CD4-positive, alpha-beta T cell treated with Interleukin-15 for 4 hours (primary cell): ENCODE measurements at places on chromosomes 6 and 20.

DNA sequence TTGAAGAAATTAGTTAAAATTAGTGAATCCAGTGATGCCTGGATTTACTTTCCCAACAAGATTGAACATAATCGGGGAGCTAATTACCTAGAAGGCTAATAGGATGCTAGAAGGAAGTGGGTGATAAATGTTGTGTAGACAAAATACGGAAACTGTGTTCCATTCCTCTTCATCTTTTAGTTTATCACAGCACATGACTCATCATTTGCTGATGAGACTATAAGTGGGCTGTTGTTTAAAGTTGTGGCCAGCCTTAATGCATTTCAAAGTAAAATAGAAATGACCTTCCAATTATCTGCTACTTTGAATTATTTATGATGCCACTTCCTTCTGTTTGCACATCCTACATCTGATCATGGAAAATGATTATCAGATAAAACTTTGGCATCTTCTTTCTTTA, 43.4 kb downstream of the OGFRL1 start:
- DNase-seq = no peak

DNA sequence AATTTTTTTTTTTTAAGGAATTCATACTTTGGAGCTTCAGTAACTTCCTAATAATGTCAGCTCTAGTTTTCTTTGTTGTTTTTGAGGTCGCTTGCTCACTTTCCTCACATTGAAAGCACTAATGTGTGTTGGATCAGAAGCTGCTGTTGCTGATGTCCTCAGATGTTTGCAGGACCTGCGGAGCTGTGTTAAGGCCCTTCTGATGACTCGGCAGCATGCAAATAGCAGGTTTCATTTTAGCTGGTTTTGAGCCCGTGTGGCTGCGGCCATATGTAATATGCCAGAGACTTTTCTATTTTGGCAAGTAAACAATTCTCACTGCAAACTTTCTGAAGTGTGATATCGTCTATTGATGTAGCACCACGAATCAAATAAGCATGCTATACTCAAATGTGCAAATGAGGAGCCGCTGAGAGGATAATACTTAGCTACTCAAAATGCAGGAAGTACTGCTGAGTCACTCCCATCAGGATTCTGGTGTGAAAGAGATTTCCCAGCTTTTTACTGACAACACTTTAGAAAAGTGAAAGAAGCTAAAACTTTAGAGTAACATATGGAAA, 187.8 kb downstream of the SASH1 start:
- DNase-seq = no peak

GRCh38 chr20:15923030-15923776, 650.0 kb downstream of the KIF16B start:
- DNase-seq = no peak

GRCh38 chr6:85675030-85675819, 32.5 kb upstream of the SYNCRIP start:
- no peak for DNase-seq

GRCh38 chr6:103178193-103178592, 1681.5 kb downstream of the HACE1 start:
- no peak for DNase-seq

GRCh38 chr6:24861934-24862333, 63.2 kb upstream of the ARMH2 start:
- DNase-seq = no peak

DNA sequence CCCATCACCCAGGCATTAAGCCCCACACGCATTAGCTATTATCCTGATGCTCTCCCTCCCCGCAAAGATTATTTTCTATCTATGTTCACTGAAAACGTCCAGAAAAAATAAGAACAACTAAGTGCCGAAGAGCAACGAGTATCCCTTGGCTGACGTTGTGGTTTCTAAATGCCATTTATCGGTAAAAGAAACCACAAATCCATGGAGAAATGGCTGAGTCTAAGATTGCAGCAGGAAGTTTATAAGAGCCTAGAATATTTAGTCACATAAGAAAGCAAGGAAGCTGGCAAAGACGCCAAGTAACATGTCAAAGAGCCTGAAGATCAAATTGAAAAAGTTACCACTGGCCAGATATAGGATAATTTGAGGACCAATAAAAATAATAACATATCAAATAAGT, 18.1 kb upstream of the NOX3 start:
- no peak for DNase-seq

DNA sequence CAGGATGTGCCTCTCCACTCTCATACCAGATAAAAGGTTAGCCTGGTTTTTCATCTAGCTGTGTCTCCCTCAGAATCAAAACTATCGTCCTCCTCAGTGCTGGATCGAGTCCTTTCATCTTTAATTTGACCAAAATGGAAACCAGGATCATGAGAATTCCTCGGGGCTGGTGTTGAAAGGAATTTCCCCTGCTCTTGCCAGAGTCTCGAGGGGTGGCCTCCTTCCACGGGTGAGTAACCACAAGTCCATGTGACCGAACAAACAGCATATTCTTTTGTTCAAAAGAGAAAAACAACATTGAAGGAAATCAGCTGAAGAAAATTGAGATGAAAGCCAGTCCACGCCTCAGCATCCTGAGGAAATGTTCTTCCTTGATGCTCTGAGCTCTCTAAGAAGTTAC, 165.9 kb upstream of the CDYL start:
- DNase-seq = no peak

DNA sequence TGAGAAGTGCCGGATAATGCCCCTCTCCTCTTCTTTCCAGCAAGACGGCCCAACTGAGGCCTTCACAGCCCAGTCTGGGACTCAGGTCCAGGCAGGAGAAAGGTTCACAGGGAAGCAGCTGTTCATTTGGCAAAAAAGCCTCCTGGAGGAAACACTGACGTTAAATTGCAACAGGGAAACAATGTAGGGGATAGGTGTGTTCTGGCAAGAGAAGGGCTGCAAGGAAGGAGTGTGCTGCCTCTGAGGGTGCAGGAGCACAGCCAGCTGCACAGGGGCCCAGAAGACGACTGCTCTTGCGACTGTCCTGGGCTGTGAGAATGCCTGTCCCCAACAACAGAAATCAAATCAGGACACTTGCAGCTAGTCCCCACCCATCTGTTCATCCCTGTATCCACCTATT, 70.6 kb upstream of the PMEPA1 start:
- no peak for DNase-seq
